ENCODE measurements at places on chromosomes 16 and 17.

- no peaks in the 10 kb centered on the region for H3K27me3 ChIP-seq
- no peaks in the 10 kb centered on the region for H3K4me1 ChIP-seq
- DNase-seq: no peak
- no peak overlapping the region for H3K27ac ChIP-seq
Measured at GRCh38 chr16:15648135-15648730, 1.8 kb upstream of the NDE1 start.

- no peaks in the 10 kb centered on the region for H3K27me3 ChIP-seq
- H3K4me3 ChIP-seq: no peak overlapping the region
- no peak overlapping the region for H3K27ac ChIP-seq
- DNase-seq: no peak
- no peaks in the 10 kb centered on the region for H3K4me1 ChIP-seq
- no peaks in the 10 kb centered on the region for H3K36me3 ChIP-seq
Measured at GRCh38 chr17:63945784-63946439, 13.8 kb upstream of the CD79B start.

GRCh38 chr16:1877089-1877488 lies 5.1 kb upstream of the MEIOB start:
- H3K36me3 ChIP-seq: no peaks in the 10 kb centered on the region
- H3K4me3 ChIP-seq: no peak overlapping the region
- H3K27ac ChIP-seq: no peak overlapping the region
- no peaks in the 10 kb centered on the region for H3K4me1 ChIP-seq
- peaks cover 2% of the 10 kb centered on the region for H3K27me3 ChIP-seq

GRCh38 chr17:80453998-80454556 lies 22.3 kb downstream of the NPTX1 start:
- peak overlapping the region; percentile 55 for H3K27ac ChIP-seq
- peak overlapping the region; percentile 83 for H3K4me3 ChIP-seq
- peaks cover 1% of the 10 kb centered on the region for H3K4me1 ChIP-seq
- H3K27me3 ChIP-seq: no peaks in the 10 kb centered on the region

- no peaks in the 10 kb centered on the region for H3K4me1 ChIP-seq
- H3K36me3 ChIP-seq: no peaks in the 10 kb centered on the region
- no peak for DNase-seq
Measured at GRCh38 chr17:5035315-5035714, at the start of gene SLC52A1. Gene SLC52A1, minus strand, starts transcription at chr17:5035426. Its CDS starts 820 bp downstream, at chr17:5034606.

DNA sequence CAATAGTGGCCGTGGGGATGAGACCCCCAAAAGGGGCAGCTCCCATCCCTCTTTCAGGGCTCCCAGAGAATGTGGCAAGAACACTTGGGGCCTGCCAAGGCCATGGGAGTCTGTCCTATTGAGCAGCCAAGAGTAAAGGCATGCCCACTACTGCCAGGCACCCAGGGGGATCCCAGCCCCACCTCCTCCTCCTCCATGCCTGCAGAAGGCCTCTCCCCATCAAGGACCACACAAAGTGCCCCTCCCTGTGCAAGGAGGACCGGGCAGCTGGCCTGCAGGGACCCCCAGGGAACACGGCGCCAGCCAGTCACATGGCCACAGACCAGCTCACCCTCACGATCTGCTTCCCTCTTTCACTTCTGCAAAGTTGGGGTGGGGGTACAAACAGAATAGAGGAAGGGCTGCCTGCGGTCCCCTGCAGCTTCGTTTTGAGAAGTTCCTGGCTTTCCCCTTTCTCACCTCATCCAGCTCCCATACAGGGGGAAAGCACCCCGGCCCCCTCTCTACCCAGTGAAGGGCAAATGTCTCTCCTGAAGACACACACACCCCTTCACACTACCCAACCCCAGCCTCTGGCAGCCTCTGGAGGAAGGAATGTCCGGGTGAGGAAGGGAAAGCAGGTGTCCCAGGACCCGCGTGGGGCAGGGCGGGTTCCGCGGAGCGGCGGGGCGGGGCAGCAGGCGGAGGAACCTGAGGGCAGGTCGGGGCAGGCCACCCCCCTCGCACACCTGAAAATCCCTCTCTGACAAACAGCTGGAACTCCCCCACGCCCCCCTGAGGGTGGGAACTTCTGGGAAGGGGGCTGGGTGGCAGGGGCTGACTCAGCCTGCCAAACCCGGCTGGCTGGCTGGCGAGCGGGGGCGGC lies 2.0 kb downstream of the PPP1R9B start:
- peak overlapping the region; percentile 33 for H3K4me3 ChIP-seq
- no peaks in the 10 kb centered on the region for H3K27me3 ChIP-seq
- H3K36me3 ChIP-seq: no peaks in the 10 kb centered on the region
- peak; percentile 61 for DNase-seq

DNA sequence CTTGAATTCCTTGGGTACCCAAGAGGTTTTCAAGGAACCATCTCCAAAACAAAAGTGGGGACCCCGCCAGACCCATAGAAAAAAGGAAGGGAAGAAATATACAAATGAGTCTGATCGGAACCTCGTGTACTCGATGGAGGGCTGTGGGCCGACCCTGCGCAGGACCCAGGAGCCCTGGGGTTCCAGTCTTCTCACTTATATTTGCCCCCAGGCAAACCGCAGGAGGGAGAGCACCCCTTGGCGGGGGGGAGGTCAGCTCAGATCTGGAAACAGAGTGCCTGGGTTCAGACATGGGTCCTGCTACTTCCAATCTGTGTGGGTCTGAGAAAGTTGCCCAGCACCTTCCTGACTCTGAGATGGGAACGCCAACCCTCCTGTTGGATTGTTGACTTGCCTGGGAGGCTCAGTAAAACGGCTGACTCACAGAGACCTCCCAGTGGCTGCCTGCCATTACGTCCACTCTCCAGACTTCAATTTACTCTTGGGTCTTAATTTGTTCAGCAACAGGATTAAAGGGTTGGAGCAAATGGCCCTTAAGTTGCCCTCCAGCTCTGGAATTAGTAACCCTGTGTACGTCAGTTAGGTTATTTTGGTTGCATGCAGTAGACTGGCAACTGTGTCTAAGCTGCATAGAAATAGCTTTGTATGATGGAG lies 24.9 kb upstream of the CACNG4 start:
- H3K27ac ChIP-seq: no peak overlapping the region
- no peaks in the 10 kb centered on the region for H3K27me3 ChIP-seq
- H3K4me3 ChIP-seq: no peak overlapping the region
- no peak for DNase-seq
- no peaks in the 10 kb centered on the region for H3K4me1 ChIP-seq

DNA sequence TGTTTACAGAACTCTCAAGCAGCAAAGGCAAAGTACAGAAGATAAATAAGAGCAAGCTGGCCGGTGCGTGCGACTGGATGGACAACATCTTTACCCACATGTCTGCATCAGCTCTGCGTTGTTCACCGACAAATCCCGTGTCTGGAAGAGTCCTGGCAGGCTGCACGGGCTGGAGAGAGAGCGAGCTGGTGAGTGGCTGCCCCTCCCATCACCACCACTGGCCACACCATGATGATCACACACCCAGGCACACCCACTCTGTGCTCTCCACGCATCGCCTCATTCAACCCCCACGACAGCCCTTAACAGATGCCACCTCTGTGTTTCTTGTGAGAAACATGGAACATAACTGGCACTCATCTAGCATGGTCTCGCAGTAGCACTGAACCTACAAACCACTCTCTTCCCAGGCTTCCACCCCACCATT lies 59.2 kb downstream of the ANKRD11 start:
- H3K27me3 ChIP-seq: no peaks in the 10 kb centered on the region
- DNase-seq: no peak

DNA sequence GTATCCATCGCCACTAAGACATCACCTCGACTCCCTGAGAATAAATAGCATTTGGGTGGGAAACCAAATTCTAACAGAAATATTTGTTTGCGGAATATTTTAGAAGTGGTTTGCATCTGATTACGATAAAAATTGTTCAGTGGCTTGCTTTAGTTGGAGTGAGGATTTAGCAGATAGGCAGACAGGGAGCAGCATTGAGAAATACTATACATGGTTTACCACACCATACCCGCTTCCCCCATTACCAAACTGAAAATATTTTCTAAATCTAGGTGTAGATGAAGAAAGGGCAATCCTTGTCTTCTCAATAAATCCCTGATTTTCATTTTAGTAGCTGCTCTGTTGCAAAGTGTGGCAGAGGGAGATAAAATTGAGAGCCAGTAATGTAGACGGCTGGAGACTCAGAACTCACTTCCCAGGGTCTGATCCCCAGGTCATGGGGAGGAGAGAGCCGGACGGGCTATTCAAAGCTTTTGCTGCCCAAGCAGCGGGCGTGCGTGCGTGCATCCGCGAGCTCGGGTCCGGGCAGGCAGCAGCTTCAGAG lies 808 bp upstream of the BAHCC1 start:
- H3K4me3 ChIP-seq: peak overlapping the region; percentile 48
- DNase-seq: no peak
- H3K36me3 ChIP-seq: no peaks in the 10 kb centered on the region
- H3K27me3 ChIP-seq: peaks cover 2% of the 10 kb centered on the region
- H3K27ac ChIP-seq: peak overlapping the region; percentile 17

- no peak overlapping the region for H3K27ac ChIP-seq
- no peaks in the 10 kb centered on the region for H3K4me1 ChIP-seq
- H3K27me3 ChIP-seq: no peaks in the 10 kb centered on the region
- no peak overlapping the region for H3K4me3 ChIP-seq
- no peak for DNase-seq
Measured at GRCh38 chr16:50563989-50564388, 15.8 kb downstream of the NKD1 start.

DNA sequence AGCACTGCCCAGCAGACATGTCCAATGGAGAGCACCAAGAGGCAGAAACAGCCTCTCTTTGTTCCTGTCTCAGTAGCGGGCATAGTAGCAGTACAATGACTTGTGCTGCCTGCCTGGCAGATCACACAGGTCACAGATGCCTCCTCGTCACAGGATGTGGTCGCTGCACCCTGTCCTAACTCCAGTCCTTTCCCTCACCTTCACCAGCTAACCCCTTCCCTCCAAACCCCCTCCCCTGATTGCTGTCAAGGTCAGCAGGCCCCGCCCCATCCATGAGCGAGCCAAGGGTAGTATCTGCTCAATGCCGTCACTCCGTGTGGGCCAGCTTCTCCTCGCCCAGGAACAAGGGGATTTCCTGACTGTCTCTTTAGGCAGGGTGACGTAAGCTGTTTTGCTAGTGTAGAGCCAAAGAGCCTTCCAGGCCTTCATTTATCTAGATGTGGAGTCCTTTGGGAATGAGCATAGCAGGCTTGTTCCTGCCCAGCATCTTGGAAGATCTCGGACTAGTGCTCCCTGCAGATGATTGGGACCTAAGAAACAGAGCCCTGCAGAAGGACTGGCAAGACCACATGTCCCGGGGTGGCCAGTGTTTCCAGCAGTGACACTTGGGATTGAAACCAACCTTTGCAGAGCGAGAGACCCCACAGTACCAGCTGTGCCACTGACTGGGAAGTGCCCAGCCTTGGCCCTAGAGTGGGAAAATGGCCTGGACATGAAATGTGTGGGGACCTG lies 75.9 kb upstream of the TNRC6C start:
- H3K27ac ChIP-seq: no peak overlapping the region
- H3K36me3 ChIP-seq: no peaks in the 10 kb centered on the region
- H3K4me1 ChIP-seq: no peaks in the 10 kb centered on the region

DNA sequence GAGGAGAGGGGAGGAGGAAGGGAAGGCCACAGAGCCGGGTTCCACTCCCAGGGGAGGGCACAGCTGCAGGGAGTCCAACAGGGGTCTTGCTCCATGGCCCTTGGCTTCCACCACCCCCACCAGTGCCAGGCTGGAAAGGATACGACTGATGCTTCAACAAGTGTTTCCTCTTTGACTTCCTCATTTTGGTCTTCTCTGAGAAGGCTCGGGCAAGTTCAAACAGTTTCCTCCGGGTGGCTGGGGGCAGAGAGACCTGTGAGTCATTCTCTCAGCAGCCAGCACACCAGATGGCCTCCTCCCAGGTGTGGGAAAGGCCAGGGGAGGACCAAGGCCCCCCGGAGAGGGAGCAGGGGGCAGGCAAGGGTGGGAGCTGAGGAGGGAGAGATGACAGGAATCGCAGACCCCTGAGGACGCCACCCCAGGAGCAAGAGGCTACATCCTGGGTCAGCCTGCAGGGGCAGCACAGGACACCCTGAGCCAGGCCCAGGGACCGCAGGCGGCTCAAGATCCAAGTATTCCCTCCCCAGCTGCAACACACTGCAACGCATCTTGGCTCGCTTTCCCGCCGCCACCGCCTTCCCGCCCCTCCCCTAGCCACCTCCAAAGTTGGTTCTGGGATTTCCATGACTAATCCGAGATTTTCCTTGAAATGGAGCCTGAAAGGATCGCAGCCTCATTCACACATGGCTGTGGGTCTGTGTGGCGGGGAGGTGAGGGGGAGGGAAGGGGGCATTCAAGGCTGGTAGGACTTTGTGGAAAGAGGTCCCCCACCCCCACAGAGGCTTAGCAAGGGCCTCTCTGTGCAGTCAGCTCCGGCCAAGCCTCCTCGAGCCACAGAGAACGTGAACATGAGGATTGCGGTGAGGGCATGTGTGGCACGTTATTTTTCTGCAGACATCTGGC lies 18.4 kb upstream of the MRPS23 start:
- peaks cover 5% of the 10 kb centered on the region for H3K4me1 ChIP-seq
- peak; percentile 93 for DNase-seq
- peak overlapping the region; percentile 60 for H3K27ac ChIP-seq
- H3K36me3 ChIP-seq: no peaks in the 10 kb centered on the region
- no peak overlapping the region for H3K4me3 ChIP-seq

DNA sequence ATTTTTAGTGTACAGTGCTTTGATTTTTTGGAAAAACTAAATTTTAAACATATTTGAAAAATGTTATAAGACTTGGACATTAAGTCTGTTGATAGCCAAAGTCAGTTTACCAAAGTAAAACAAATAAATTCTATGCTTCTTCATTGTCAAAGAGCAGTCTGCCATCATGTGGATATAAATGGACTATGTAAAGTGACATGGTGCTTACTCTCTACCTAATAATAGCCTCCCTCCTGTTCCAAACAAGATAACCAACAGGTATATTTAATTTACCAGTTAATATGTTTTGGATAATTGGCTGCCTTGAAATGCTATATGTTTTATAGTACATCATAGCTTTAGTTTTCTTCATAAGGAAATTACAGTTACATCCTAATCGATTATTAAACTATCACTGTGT lies 15.9 kb downstream of the TAF15 start:
- no peak for DNase-seq
- H3K36me3 ChIP-seq: peaks cover 5% of the 10 kb centered on the region
- H3K4me3 ChIP-seq: no peak overlapping the region
- no peaks in the 10 kb centered on the region for H3K4me1 ChIP-seq
- no peaks in the 10 kb centered on the region for H3K27me3 ChIP-seq
- no peak overlapping the region for H3K27ac ChIP-seq

DNA sequence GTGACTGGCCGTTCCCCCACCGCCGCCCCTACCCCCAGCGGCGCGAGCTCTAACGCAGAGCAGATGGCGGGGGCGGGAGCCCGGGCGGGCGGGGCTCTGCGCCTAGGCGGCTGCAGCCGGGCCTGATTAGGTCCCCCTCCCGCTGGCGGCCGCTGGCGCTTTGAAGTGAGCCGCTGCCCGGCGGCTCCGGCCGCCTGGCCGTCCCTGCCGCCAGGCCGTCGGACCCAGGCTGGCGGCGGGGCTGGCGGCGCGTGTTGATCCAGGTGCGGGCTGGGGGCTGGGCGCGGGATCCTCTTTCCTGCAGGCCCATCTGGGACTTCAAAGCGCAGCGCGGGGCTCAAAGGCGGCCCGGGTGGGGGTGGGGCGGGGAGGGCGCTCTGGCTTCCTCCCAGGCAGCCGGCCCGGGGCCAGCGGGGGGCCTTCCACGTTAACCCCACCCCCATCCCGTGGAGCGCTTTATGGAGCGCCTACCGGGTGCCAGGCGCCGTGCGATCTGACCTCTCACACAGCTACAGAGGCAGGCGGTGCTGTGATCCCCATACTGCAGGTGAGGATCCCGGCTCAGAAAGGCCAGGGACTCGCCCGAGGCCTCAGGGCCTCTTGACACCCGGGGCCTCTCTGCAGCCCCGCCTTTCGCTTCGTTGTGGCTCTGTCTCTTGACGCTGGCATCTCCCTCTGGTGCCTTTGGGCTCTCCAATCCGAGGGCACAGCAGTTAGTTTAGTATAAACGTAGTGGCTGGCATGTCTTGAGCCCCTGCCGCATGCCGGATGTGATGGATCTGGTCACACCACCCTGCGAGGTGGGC lies 80.0 kb upstream of the NKD1 start:
- DNase-seq: peak; percentile 79
- peaks cover 3% of the 10 kb centered on the region for H3K4me1 ChIP-seq
- no peaks in the 10 kb centered on the region for H3K36me3 ChIP-seq
- H3K4me3 ChIP-seq: no peak overlapping the region

Measured in mesendoderm (in vitro differentiated cells).